ENCODE measurements at places on chromosomes 6 and 20.

- DNase-seq = no peak
Measured at GRCh38 chr6:4930025-4930691, 73.7 kb downstream of the RPP40 start.

- DNase-seq = no peak
Measured at GRCh38 chr6:36624461-36625157, 30.4 kb downstream of the SRSF3 start.

DNA sequence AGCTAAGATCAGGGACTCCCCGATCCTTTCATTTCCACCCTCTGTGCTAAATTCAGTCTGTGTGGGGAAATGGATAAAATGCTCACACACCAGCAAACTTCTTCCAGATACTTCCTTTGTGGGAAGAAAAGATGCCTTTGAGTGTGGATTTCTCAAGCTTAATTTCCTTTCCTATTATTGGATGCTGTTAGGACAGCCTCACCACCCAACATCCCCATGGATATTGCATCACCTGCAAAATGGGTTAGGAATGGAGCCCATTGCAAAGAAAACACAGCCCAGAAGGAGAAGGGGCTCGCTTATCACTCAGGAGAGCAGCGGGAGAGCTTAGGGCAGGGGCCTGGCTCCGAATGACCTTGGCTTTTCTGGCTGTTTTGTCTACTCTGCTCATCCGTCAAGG lies 272.2 kb downstream of the CDC5L start:
- DNase-seq = no peak

- no peak for DNase-seq
Measured at GRCh38 chr20:50689864-50690649, 1.3 kb downstream of the RIPOR3 start.

- peak; percentile 99 for DNase-seq
Measured at GRCh38 chr20:49278036-49278817, at the start of gene ZNFX1. TSS of gene ZNFX1 (minus strand) at chr20:49278057. CDS start at chr20:49275839, 2,218 bp downstream.

GRCh38 chr20:584161-584970 lies 25.7 kb downstream of the TCF15 start:
- no peak for DNase-seq

DNA sequence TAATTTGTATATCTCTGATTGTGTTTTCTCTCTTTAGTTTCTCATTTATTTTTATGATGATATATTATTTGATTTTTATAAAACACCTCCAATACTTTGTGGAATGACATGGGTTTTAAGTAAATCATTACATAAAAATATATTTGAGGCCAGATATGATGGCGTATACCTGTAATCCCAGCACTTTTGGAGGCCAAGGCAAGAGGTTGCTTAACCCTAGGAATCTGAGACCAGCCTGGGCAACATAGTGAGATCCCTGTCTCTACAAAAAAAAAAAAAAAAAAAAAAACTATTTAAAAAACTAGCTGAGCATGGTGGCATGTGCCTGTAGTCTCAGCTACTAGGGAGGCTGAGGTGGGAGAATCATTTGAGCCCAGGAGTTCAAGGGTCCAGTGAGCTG lies 87.3 kb downstream of the BMP6 start:
- DNase-seq = no peak

DNA sequence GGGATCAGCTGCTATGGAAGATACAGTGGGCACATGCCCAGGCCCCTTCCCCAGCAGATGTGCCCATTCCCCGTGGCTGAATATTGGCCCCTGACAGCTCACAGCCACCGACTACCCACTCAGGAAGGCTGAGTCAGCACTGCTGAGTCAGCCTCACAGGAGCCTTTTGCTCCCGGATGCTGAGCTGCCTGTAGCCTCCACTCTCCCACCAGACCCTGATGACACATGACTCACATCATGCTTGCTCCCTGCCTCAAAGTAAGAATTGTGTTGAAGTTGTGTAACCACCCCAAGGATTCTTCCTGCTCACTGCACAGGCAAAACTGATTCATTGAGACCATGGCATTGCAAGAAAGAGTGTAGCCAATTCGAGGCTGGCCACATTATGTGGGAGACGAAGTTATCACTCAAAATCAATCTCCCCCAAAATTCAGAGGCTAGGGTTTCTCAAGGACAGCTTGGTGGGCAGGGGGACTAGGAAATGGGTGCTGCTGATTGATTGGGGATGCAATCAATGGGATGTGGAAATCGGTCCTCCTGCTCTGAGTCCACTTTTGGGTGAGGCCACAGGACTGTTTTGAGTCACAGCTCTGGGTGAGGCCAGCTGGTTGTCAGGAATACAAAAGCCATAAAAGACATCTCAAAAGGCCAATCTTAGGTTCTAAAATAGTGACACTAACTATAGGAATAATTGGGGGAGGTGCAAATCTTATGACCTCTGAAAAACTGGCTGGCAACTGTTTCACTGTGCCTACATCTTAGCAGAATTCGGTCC lies 556.6 kb upstream of the CDH4 start:
- DNase-seq = peak; percentile 64

DNA sequence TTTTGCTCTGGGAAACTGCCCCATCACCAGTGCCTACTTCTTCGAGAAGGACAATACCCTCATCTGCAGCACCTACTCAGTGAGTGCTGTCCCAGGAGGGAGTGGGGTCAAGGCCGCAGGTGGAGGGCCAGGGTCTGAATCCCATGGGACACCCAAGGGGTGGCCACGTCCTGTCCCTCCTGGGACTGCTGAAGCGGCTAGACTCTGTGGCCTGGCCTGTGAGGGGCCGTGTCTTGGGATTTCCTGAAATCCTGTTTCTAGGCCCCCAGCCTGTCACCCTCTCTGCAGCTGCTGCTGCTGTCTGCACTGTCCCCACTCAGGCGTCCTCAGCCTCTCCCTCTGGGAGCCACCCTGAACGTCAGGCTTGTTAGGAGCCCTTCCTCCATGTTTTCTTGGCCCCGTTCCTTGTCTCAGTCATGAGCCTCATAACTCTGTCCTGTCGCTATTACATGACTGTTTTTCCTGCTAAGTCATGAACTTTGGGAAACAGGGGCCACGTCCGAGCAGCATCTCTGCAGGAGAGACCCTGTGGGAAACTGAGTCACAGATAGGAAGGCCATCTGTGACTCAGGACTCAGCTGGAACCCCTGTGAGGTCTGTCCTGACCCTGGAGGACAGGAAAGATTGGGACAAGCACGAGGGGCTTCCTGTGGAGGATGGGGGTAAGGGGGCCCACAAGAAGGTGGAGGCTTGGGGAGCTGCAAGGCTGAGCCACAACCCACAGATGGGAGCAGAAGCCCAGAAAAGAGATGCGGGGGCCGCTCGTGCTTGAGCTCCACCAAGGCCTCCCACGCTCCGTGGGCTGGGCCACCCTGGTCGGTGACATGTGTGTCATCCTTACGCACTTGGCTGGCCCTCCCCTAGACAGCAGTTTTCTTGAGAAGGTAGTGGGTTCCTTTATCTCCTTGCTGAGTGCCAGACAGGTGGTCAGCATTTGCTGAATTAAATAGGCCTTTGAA lies 49.9 kb downstream of the EFCAB8 start:
- no peak for DNase-seq
